ENCODE measurements at places on chromosomes 3 and 15. TPM values are rescaled to one million over a fixed set of nuclear protein-coding genes. Genes with fewer than 3 reads are reported as not detected.

The DET1 gene
- polyA plus RNA-seq, result 12.1 TPM

The TM4SF1 gene
- polyA plus RNA-seq, result 56.9 TPM

The BSN gene
- polyA plus RNA-seq, result 1.3 TPM

The ERICH6 gene
- 0.09 TPM for polyA plus RNA-seq

The COL6A5 gene
- 2.2 TPM for polyA plus RNA-seq

The CCDC80 gene
- polyA plus RNA-seq, result 27.6 TPM

The PLSCR5 gene
- 0.10 TPM for polyA plus RNA-seq

The TICRR gene
- polyA plus RNA-seq, result 3.9 TPM

The SYNPR gene
- polyA plus RNA-seq, result 0.87 TPM

The XIRP1 gene
- polyA plus RNA-seq, result 0.19 TPM

The TBL1XR1 gene
- 75.7 TPM for polyA plus RNA-seq

The MAGI1 gene
- polyA plus RNA-seq, result 31.2 TPM

The IL16 gene
- polyA plus RNA-seq, result 8.1 TPM

The GNAT1 gene
- not detected for polyA plus RNA-seq

The SIDT1 gene
- polyA plus RNA-seq, result 4.5 TPM

The MINDY4B gene
- polyA plus RNA-seq, result 0.91 TPM

The TMEM212 gene
- not detected for polyA plus RNA-seq

The C3orf20 gene
- not detected for polyA plus RNA-seq

The KPNA4 gene
- polyA plus RNA-seq, result 25.9 TPM

The FBXO40 gene
- not detected for polyA plus RNA-seq

The NDN gene
- 67.1 TPM for polyA plus RNA-seq

The GPR176 gene
- polyA plus RNA-seq, result 9.4 TPM

The TRIM69 gene
- 14.1 TPM for polyA plus RNA-seq

Measured in large intestine (tissue), 12 donors.